ENCODE measurements at places on chromosomes 5 and 9.

GRCh38 chr9:128159784-128160602 lies at the start of gene BBLN:
TSS of gene BBLN (plus strand) at chr9:128160265. CDS start at chr9:128160408, 143 bp downstream.
- DNase-seq: peak; percentile 33

- no peak for DNase-seq
These were observed 35.9 kb upstream of the HSPA9 start for GRCh38 chr5:138610918-138611677.

GRCh38 chr5:57186194-57186593 lies 12.3 kb downstream of the GPBP1 start:
- no peak for DNase-seq

- no peak for DNase-seq
These were observed 95.3 kb downstream of the PRRT1B start for GRCh38 chr9:131640438-131641137.

DNA sequence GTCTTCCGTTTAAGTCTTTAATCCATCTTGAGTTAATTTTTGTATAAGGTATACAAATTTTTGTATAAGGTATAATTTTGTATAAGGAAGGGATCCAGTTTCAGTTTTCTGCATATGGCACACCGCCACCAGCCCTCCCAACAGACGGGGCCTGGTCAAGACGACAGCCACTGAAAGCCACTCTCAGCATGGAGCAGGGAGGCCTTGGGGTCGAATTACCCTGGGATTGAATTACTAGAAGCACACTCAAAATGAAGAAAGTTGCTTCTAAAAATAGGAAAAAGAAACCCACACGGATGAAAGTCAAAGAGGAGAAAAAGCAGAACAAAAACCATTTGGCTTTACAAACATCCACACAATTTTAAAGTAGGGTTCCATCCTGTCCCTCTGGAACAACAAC lies 586.2 kb upstream of the ADAMTS16 start:
- DNase-seq: no peak

GRCh38 chr9:131867611-131868192 lies 127.8 kb upstream of the RAPGEF1 start:
- DNase-seq: no peak

GRCh38 chr9:3478549-3478953 lies 47.2 kb downstream of the RFX3 start:
- DNase-seq: no peak

DNA sequence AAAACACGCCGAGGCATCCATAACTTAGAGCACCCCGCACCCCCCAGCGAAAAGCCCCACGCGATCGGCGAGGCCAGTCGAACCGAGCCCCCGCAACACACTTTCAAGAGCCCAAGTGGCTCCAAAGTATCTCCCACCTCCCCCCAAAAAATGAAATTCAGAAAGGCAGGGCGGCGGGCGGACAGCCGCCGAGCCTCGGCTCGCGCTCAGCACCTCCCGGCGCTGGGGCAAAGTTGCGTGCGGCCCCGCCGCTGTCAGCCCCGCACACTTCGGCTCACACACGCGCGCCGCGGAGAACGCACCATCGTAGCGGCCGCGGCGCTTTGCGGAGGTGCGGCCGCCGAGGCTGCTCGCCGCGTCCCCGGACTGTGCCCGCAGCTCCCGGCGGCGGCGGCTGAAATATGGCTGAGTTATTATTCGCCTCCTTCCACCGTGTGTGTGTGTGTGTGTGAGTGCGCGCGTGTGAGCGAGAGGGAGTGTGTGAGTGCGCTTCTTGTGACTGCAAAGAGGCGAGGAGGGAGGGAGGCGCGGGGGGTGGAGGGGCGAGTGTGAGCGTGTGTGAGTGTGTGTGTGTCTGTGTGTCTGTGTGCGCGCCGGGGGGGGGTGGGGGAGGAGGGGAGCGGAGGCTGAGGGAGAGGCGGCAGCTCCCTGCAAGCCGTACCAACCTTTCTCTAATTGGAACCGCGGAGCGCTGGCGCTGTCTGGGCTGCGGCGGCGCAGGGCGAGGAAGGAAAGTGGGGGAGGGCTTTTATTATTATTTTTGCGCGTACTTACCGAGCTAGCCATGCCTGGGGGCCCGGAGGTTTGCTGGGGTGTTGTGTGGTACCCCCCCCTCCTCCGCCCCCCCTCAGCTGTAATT lies 599 bp downstream of the MLLT3 start:
- no peak for DNase-seq

GRCh38 chr5:159533197-159533596 lies 202.9 kb upstream of the IL12B start:
- DNase-seq: no peak

DNA sequence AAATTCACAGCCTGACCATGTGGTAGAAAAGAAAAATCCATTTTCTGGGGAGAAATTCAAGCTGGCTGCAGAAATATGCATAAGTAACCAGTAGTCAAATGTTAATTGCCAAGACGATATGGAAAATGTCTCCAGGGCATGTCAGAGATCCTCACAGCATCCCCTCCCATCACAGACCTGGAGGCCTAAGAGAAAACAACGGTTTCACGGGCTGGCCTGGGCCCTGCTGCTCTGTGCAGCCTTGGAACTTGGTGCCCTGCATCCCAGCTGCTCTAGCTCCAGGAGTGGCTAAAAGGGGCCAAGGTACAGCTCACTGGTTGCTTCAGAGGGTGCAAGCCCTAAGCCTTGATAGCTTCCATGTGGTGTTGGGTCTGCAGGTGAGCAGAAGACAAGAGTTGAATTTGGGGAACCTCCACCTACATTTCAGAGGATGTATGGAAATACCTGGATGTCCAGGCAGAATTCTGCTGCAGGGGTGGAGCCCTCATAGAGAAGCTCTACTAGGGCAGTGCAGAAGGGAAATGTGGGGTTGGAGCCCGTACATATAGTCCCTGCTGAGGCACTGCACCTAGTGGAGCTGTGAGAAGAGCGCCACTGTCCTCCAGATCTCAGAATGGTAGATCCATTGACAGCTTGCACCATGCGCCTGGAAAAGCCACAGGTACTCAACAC lies 49.7 kb downstream of the PTBP3 start:
- no peak for DNase-seq

GRCh38 chr5:94544031-94544650 lies 74.3 kb downstream of the KIAA0825 start:
- no peak for DNase-seq

- no peak for DNase-seq
These were observed 647.7 kb upstream of the ITGA1 start for GRCh38 chr5:52139888-52140615.

- no peak for DNase-seq
These were observed 50.5 kb downstream of the CXXC5 start for GRCh38 chr5:139698490-139699146.

DNA sequence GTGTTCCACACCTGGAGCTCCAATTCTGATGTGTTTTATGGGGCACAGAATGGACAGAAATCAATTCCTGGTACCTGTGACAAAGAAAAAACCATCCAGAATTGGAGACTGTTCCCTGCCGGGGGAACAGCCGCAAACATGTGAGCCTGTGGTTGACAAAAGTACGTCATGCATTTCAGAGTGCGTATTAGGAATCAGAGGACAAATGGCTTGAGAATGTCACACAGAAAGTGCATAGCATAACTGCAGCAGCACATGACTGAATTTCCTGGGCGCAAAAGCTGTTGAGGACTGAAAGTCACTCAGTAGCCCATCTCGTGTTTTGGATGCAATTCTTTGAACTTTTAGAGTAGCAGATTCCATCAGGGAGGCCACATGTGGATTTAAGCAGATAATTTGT lies 85.1 kb downstream of the TRIO start:
- DNase-seq: no peak

DNA sequence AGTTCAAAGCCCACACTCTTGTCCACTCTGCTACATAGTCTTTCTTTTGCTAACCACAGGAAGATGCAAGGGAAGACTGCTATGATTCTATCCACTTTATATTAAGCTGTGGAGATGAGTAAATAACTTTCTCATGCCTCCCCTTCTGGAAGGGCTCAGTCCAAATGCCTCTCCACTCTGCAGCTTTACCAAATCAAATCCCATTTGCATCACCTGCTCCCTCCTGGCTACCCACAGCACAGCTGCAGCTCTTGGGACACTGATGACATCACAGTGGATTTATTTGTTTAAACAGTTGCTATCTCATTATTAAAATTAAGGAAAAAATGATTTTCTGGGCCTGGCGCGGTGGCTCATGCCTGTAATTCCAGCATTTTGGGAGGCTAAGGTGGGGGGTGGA lies 1544.9 kb upstream of the WWC1 start:
- no peak for DNase-seq

DNA sequence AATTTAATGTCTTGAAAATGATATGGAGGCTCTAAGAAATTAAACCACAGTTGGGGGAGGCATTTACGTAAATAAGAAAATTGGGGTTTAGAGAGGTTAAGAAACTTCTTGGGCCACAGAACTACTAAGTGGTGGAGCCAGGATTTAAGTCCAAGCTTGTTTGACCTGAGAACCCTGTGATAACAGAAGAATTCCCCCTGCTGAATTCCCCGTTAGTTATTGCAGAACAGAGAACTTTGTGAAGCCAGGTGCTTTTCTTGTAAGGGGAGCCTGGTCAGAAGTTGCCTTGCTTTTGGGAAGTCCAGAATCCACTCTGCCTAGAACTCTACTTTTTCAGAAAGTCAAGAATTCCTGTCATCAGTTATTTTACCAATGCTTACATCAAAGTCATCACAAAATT lies 309.3 kb upstream of the SEMA6A start:
- DNase-seq: no peak

- DNase-seq: no peak
These were observed 7.4 kb upstream of the RNF183 start for GRCh38 chr9:113310538-113310937.

GRCh38 chr9:89096807-89097206 lies 81.8 kb downstream of the SHC3 start:
- DNase-seq: no peak

DNA sequence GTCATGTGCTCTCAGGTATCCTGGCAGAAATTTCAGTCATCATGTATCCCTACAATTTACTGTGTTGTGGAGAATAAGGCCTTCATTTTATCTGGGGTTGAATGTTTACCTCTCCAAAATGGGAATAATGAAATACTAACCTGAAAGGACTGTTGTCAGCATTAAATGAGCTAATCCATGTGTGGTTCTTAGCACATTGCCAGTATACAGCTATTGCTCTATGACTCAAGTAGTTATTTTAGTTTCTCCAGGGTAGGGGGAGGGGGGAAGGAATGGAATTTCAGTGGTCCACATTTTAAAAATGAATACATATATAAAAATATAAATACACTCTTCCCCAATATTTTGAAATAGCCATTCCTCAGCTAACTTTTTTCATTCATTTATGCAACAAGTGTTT lies 3.5 kb downstream of the PAM start:
- no peak for DNase-seq

GRCh38 chr5:54009828-54010227 lies 300.5 kb downstream of the ARL15 start:
- no peak for DNase-seq

DNA sequence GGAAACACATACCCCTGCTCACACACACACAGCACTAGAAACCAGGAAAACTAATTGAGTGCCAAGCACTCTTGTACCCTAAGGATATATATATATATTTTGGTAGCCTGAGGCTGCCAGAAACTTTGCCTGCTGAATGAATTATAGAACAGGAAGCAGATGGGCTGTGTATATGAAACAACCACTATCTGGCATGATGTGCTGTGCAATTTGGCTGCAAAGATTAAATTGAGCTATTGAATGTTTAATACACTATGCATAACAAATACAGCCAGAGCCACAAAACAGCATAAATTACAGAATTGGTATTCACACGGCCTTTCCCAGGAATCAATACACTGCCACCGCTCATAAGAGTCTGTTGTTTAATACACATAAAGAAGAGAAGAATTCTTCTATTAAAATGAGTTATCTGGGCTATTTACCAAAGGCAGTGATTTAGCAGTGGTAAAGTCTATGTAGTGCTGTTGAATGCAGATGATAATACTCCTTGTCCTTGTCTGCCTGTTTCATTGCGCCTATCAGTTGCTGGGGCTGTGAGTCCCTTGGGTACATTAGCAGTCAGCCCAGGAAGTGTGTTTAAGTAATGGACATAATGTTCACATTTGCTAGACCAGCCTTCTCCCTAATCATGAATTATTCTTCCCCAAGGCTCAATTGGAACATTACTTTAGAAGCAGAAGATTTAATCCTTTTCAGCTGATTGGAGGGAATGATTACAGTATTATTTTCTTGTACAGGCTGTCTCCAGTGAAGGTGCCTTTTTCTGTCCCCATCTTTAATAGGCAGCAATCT lies 294.3 kb downstream of the TLE1 start:
- DNase-seq: no peak

DNA sequence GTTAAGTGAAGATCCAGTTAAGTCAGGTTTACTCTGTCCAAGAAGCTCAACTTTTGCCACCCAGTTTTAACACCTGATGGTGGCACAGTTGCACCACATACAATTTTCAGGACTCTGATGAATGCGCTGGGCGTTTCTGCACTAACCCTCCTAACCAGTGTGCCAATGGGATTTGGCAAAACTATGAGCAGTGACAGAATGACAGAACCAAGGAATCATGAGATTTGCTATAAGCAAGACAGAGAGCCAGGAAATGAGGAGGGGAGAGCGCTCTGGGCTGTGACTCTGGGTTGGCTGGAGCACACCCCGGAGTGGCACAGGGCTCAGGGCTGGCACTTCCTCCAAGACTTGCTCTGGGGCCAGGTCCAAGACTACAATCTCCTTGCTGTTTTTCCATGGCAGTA lies 84.1 kb downstream of the SH3PXD2B start:
- DNase-seq: no peak

- peak; percentile 89 for DNase-seq
These were observed 65.2 kb downstream of the ZNF366 start for GRCh38 chr5:72441862-72442540.

DNA sequence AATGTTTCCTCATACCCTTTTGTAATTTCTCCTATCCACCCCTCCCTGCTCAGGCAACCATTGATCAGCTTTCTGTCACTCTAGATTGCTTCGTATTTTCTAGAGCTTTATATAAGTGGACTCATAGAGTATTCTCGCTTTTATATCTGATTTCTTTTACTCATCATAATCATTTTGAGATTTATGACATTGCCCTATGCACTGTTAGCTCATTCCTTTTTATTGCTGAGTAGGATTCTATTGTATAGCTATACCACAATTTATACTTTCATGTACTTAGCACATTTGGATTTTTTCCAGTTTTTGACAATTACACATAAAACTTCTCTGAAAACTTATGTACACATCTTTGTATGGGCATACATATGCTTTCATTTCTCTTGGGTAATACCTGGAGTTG lies 68.9 kb downstream of the MEGF10 start:
- DNase-seq: no peak

GRCh38 chr9:4662108-4662988 lies at the start of gene PLPP6:
TSS of gene PLPP6 (plus strand) at chr9:4662294. CDS start at chr9:4662376, 82 bp downstream.
- no peak for DNase-seq

DNA sequence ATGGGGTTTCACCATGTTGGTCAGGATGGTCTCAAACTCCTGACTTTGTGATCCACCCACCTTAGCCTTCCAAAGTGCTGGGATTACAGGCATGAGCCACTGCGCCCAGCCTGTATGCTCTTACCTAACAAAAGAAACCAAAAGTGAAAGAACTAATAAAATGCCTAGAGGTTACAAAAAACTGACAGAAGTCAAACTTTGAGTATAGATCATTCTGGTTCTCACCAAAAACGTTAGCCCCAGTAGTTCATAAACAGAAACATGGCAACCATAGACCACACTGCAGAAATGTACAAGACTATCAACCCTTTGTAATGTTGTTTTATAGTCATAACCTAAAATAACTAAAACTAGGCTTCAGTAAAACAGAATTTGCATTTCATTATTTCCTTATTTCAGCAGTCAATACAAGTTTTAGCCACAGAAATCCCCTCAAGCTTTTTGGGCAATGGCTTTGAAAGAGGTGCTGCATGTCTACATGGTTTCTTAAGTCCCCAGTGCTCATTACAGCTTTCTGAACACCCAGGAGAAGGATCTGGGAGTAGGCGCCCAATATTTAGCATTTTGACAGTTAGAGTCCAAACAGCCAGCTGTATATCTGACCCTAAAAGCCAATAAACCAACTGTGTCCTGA lies 72.5 kb downstream of the EPB41L4A start:
- DNase-seq: no peak
